ENCODE measurements at places on chromosomes 3 and 15.

GRCh38 chr3:53693451-53693850, 152.8 kb downstream of the CHDH start:
- DNase-seq = no peak

DNA sequence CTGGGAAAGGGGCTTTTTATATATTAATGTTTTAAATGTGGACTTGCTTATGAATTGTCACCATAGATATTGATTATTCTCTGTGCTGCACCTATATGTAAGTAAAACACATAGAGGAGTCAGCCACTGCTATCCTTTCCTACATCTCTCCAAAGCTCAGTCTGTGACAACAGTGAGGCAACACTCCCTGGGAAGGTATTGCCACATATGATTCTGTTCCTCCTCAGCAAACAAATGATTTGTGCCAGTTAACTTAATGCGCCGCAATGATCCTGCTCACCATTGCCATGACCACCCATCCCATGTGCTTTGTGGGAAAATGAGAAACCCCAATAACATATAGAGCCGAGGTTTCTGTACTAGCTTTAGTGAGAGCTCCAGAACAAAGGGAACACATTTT, 75.1 kb upstream of the FBN1 start:
- DNase-seq = no peak

DNA sequence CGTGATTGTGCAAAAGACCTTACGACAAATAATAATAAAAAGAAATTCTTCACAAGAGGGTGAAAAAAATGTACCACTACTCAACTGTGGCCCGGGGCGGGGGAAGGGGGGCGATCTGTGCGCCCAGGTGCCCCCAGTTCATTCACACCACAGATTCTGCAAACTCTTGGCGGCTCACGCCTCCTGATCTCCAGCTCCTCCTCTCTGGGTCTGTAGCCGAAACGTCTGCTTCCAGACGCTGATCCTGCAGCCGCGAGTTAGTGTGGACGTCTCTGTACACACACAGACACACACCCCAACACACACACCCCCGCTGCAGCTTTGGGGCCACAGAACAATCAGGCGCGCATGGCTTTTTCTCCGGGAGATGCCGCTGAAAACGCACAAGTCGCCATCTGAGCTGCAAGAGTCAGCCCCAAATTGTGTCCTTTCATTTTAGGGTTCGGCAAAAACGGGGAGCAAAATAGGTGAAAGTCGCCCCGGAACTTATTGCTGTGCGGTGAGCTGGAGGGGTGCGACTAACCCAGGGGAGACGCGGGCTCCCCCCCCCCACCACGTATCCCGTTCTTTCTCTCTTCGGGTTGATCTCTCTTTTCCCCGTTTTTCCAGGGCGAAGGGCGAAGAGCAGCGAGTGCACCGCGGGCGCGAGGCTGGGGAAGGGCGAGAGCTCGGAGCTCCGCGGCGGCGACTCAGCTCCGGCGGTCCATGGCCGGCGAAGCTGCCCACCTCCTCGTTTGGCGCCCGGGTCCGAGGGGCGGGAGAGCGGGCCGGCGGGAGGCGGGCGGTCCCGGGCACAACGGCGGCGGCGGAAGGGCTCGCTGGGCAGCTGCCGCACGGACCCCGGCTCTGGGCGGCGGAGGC, 505 bp upstream of the WNT5A start:
- peak; percentile 17 for DNase-seq

DNA sequence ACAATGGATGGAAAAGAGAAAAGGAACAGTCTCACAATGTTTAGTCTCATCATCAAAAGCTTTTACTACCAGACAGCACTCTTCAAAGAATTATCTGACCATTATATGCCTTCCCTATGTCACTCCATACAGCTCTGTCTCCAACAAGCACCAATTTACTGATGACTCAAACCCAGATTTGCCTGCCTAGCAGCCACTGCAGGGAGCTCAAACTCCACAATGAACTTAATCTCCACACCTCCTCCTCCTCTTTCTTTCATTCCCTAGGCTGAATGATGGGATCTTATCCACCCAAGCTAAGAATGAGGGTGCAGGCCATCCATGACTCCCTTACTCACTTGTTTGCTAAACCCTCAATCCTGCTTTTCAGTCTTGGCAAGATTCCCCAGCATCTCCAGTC, 45.5 kb downstream of the NBEAL2 start:
- DNase-seq = no peak
